Skeletal muscle cell (primary cell): ENCODE measurements at places on chromosomes 7 and 10.

GRCh38 chr10:89301721-89302445 lies at the start of gene IFIT2:
Gene IFIT2 (plus strand): TSS chr10:89302046. CDS start chr10:89302124, 78 bp downstream.
- peak; percentile 67 for DNase-seq

- DNase-seq, result peak; percentile 98
These were observed 38.6 kb upstream of the SH2D4B start for GRCh38 chr10:80498833-80499741.

DNA sequence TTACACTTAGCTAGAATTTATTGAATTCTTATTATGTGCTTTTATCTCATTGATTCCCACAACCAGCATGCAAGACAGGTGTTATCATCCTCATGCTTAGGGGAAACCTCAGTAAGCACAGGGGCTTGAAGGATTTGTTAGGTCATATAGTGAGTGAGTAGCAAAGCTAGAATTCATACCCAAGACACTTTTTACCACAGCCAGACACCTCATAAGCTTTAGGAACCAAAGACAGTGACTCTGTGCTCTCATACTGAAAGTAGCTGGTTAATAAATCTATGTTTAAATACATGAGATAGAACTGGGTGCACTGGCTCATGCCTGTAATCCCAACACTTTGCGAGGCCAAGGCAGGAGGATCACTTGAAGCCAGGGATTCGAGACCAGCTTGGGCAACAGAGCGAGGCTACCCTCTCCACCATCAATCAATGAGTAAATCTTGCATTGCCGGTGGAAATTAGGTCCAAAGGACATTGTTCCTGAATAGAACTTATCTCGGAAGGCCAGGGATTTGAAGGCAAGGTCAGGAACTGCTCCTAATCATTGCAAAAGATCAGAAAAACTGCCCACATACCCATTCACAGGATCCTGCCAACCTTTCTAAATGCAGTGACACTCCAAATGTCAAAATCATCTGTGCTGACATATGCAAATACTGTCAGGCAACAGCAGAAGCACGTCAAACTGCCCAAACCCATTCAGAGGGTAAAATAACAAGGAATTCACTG lies 523.5 kb downstream of the PARD3 start:
- DNase-seq, result no peak

GRCh38 chr7:16891338-16891737 lies 9.6 kb upstream of the AGR3 start:
- DNase-seq, result peak; percentile 33

- DNase-seq, result no peak
These were observed 123.2 kb downstream of the DNAJB6 start for GRCh38 chr7:157459966-157460365.

DNA sequence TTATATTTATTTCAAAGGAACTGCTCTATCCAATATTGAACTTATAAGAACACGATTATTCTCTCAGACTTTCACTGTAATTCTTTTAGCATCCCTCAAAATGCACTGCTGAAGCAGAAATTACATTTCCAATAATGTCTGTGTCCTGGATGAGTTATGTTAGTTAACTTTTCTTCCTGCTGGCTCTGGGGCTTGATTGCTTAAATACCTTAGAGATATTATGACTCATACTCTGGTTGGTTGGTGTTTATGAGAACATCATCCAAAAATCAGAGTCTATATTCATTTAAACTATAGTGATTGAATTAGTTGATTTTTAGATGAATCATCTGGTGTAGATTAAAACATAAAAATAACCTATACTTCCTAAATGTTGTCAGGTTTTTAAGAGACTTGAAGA lies 246.3 kb upstream of the VWC2 start:
- DNase-seq, result no peak

GRCh38 chr10:16904639-16905061 lies 87.4 kb upstream of the RSU1 start:
- DNase-seq, result peak; percentile 87
